Stimulated activated CD4-positive, alpha-beta T cell treated with anti-CD3 and anti-CD28 coated beads, TNF-alpha, amount 100 ng/mL, for 24 hours (primary cell): ENCODE measurements at places on chromosomes 5 and 9.

DNA sequence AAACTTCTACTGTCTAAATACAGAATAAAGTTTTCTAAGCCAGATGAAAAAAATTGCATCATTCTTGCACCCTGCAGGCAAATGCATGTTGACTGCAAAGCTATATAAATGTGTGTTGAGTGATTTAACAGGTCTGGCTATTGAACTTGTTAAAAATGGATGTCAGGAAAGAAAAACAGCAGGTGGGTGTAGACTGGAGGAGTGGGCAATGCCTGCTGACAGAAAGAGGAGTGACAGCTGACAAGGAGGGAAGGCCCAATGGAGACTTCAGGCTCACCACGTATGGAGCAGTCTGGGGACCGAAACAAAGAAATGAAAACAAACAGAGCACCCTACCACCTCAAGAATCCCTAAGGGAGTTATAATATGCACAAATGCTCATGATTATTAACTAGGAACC lies 127.8 kb downstream of the GRIA1 start:
- DNase-seq: no peak

DNA sequence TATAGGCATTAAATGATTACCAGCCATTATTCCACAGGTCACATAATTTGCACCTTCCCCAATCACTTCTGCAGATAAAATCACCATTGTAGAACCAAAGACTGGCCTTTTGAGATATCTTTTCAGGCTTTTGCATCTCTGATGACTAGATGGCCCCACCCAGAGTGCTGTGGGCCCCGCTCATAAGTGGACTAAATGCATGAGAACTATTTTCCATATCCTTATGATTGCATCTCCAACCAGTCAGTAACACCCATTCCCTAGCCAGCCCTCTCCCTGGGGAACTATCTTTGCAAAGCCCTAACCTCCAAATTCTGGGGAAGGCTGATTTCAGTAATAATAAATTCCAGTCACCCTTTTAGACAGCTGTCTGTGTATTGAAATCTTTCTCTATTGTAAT lies 53.5 kb upstream of the CDH9 start:
- no peak for DNase-seq

- no peak for DNase-seq
Measured at GRCh38 chr5:132837868-132838267, 7.4 kb upstream of the SHROOM1 start.

- DNase-seq: no peak
Measured at GRCh38 chr9:68947842-68948569, 65.9 kb downstream of the PRKACG start.

DNA sequence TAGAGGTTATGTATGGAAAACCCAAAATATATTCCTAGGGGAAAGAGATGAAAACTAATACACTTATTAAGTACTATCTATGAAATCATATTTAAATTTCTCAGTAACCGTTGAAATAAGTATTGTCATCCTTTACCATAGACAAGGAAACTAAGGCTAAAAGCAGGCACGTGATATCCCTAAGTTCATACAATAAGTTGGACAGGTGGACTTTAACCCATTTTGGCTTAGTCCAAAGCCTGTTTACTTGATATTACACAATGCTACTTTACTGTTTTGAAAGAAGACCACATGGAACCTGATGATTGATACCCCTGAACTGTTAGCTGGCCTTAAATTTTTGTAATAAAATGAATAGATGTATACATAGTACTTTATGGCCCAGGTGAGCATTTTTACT lies 3.5 kb downstream of the NFX1 start:
- DNase-seq: no peak

GRCh38 chr5:55533521-55534435 lies 986 bp downstream of the PLPP1 start:
- no peak for DNase-seq

GRCh38 chr9:86183229-86184137 lies 76.0 kb downstream of the C9orf153 start:
- no peak for DNase-seq
